Left ventricle myocardium inferior (tissue), 1 donor: ENCODE measurements at places on chromosomes 7 and 10. TPM values are rescaled to one million over a fixed set of nuclear protein-coding genes. Genes with fewer than 3 reads are reported as not detected.

- DNase-seq, result no peak
These were observed 382.7 kb downstream of the SFMBT2 start for GRCh38 chr10:7027913-7028808.

- no peak for DNase-seq
These were observed 52.0 kb downstream of the KLRG2 start for GRCh38 chr7:139431459-139431858.

GRCh38 chr7:136324073-136324704 is 347.0 kb upstream of the MTPN start:
- no peak for DNase-seq

Gene PNLIPRP3
- total RNA-seq, result not detected

Gene MMRN2
- total RNA-seq, result 32.1 TPM

Gene SFTPA2
- not detected for total RNA-seq
